ENCODE measurements at places on chromosomes 16 and 17.

- no peak for DNase-seq
Measured at GRCh38 chr17:50184064-50184463, 17.4 kb downstream of the COL1A1 start.

DNA sequence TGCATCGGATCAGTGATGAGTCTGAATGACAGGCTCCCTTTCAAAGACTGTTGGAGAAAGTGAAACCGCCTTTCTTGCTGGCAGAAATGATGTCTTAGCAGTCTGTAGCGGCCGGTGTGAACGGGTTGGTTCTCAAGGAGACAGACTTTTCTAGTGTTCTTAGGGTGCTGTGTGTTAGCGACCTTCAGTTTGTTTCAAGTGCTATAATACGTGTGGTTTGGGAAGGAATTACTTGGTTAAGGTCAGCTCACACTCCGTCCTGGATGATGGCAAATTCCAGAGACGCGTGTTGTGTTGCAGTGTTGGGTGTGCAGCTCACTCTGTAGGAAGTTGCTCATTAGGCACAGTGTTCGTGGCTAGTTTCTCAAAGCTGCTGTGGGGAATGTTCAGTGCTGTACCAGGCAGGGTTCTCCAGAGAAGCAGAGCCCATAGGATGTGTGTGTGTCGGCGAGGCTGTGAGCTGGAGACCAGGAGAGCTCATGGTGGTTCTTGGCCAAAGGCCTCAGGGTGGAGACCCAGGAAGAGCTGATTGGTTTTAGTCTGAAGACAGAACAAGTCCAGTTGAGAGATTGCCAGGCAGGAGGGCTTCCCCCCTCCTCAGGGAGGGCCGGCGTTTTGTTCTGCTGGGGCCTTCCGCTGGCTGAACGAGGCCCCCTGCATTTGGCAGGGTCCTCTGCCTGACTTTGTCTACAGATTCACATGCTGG, 37.6 kb downstream of the ZNF750 start:
- DNase-seq: no peak

- DNase-seq: no peak
Measured at GRCh38 chr17:28906706-28907438, 4.0 kb upstream of the DHRS13 start.

DNA sequence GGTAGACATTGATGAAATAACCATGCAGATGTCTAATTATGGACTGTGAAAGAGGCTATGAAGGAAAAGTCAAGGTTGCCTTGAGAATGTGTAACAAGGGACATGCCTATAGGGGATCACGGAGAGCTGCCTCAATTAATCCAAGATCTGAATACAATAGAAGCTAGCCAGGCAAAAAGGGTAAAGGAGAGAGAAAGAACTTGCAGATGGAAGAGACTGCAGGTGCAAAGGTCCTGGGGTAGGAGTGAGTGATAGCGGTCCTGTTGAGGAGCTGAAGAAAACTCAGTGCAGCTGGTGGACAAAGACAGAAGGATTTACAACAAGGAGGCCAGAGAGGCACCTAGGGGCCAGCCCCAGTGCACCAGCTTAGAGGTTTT, 15.9 kb upstream of the TNS4 start:
- no peak for DNase-seq

DNA sequence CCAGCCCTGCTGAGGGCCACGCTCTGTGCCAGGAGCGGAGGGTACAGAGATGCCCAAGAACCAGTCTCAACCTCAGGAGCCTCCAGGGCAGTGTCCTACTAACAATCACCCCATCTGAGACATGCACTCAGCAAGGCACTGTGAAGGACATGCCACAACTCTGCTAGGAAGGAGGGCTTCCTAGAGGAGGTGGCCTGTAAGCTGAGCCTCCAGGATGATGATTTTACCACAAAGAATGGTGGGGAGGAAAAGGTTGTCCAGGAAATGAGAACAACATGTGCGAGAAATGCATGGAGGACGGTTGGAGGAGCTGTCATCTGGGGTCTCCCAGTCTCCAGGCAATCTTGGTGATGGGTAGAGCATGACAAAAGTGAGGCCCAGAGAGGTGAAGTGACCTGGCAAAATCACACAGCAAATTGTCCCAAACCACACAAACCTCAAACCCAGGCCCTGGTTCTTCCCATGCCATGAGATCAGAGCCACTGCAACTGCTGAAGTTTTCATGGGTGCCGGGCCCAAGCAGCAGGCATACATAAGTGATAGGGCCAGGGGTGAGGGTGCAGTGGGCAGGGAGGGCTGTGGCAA, 30.5 kb downstream of the CNGB1 start:
- DNase-seq: no peak

DNA sequence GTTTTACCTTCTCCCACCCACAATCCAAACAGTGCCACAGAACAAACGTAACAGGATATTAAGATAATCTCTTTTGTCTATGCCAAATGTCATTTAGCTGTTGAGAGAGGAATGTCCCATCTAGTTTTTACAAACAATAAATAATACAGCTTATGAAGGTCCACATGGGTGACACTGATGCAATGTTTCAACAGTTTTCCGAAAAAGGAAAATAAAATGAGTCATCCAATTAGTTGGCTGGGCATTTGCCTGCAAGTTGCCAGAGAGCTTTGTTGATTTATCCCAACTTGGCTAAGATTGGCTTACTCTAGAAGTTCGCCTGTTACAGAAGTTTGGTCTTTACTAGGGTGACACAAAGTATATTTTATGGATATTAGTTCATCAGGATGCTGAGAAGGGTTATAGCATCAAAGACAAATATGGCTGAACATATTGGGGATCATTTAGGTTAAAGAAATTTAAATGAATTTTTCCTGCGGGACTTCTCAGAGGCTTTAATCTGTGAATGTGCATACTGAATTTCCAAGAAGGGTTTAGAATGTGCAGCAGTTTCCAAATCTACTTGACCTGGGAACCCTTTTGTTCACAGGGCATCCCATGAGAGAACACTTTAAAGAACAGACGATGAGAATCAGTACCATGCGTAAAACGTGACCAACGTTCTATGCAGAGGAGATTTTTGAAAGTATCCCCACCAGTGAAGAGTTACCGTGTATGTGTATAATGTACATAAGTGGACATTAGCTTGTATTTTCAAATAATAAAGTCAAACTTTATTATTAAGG, 73.1 kb downstream of the CDH13 start:
- peak; percentile 37 for DNase-seq

GRCh38 chr17:61352781-61353491, 46.7 kb upstream of the TBX2 start:
- DNase-seq: no peak

DNA sequence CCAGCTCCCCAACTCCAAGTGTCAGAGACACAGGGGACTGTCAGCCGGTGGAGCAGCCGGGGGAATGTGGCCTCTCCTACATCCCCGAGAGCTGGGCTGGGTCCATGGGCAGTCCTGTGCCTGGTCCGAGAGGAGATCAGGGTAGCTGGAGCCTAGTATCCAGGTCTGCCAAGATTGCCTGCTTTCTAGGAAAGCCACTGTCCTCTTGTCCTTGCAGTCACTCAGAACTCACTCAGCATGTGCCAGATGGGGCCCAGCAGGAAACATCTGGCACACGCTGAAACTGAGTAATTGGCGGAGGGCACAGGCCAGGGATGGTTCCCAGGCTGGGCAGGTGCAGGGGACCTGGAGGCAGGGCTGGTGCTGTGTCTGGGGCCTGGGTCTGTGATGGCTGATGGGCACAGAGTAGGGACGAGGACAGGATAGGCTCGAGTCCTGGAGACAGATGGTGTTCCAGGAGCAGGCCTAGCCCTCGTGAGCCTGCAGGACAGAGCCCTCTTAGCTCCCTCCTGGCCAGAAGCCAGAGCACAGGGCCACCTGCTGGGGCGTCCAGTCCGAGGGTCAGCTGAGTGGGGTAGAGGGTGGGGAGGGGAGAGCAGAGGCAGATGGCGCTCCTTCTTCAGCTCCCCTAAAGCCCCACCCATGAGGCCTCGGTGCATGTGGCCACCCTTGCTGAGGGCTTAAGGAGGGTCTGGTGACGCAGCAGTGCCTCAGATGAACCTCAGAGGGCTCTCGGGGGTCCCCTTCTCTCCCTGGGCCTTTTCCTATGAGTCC, 31.1 kb downstream of the ADCY7 start:
- peak; percentile 32 for DNase-seq

GRCh38 chr17:69802045-69802740, 272.8 kb upstream of the KCNJ16 start:
- no peak for DNase-seq

DNA sequence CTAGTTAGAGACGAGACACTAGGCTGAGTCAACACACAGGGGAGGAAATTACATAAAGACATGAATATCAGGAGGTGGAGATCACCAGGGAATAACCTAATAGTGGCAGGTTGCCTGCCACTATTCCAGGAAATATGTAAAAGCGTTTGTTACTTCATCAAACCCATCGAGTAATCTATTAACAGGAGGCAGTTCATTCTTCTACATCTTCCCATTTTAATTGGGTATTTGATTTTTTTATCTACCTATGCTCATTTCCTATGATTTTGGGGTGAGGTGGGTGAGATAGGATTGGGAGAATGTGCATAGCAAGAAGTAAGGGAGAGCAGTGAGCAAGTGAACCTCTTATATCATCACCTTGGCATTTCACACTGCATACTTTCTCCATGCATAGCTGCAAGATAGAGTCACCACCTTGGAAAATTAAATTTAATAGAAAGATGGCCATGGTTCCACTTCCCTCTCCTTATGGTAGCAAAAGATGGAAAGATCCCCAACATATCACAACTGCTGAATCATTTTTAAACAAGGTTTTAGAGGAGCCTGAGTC, 312.2 kb downstream of the TMEM114 start:
- DNase-seq: no peak

GRCh38 chr16:5854027-5854426, 756.4 kb upstream of the EEF2KMT start:
- no peak for DNase-seq

DNA sequence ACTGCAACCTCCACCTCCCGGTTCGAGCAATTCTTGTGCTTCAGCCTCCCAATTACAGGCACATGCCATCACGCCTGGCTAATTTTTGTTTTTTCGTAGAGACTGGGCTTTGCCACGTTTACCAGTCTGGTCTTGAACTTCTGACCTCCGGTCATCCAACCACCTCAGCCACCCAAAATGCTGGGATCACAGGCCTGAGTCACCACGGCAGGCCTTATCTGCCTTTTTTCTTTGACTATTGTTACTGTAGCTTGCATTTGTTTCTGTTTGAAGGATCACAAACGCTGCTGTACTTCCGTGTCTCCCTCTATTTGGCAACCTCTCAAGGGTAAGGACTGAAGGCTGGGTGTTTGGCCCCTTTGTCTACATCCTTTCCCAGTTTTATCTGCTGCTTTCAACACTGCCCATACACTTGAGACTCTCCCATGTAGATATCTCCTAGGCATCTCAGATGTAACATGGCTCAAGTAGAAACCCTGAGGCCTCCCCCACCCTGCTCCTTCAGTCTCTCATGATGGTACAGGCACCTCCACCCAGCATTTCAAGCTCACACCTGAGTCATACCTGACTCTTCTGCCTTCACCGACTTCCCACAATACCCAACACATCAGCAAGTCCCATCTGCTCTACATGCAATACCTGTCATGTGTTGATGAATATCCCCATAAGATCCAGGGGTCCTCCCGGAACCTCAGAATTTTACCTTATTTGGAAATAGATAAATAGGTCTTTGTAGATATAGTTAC, 219.0 kb downstream of the CPPED1 start:
- no peak for DNase-seq

DNA sequence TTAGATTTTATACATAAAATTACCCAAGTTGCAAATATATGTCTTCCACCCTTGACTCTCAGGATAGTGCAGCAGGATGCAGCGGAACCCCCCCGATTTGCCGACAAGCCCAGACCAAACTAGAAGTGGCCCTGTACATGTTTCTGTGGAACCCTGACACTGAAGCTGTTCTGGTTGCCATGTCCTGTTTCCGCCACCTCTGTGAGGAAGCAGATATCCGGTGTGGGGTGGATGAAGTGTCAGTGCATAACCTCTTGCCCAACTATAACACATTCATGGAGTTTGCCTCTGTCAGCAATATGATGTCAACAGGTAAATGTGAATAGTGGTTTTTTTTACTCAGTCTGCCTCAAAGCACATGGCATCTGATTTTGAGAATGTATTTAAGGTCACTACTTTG, 70.7 kb downstream of the OMG start:
- peak; percentile 54 for DNase-seq

DNA sequence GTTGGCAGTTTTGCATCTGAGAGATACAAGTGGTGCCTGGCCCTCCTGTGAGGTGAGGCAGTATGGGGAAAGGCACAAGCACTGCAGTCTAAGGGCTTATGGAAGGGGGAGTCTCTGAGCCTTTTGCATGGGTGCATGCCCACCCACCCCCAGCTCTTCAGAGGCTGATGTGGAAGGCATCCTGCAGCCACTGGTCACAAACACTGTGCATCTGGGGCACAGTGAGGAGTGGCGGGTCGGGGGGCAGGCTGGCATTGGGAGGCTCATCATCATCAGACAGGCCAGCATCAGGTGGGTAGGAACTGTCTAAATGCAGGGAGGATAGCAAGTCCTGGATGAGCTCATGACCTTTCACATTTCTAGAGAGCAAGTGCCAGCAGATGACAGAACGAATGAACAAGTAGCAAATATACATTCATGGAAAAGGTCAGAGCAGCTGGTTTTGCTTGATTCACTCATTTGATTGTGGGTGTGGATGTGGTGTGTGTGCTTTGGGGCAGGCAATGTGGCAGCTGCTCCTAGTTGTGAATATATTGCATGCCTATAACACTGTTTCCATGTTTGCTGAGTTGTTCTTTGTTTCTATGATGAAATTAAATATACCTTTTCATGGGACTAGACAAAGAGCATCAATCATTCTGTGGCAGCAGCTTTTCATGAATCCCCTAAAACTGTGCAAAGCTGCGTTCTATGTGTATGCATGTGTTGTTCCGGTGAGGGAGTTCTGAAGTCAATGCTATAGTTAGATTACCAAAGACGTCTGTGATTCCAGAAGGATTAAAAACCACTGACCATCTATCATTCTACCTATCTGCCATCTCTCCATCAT, 29.2 kb downstream of the TRIM25 start:
- no peak for DNase-seq

DNA sequence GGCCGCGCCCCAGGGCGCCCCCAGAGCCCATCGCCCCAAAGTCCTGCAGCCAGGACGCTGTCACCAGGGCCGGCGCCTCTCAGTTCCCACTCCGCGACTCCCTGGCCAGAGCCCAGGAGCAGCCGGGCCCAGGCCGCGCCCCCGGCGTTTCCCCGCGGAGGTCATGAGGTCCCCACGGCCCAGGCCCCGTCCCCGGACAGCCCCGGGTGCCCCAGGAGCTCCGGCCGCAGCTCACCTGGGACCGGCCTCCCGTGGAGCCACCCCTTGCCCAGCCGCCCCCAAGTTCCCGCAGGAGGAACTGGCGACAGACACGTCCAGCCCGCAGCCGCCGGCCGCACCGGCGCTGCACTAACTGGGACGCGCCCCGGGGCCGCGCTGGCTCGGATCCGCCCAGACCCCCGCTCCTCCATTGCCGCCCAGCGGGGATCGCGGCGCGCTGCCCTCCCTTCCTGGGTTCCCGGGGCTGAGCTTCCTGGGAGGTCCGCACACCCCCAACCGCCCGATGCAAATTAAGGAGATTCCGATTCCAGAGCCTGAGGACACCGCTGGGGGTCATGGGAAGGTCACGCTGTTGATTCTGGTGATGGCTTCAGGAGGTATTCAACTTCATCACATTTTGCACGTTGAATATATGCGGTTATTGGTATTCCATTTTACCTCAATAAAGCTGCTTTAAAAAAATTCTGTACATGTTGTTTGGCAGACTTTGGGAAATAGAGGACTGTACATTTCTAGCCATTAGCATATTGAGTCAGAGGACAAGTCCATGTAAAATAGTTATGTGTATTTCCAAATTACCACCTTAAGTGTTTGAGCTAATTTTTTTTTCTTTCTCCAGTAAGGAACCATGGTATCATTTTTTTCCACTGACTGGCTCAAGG, 9.9 kb downstream of the AHSP start:
- DNase-seq: peak; percentile 35
